Nucleus accumbens (tissue), 56 donors: ENCODE measurements at places on chromosomes 3 and 15.

- peak; percentile 53 for DNase-seq
Observed at GRCh38 chr3:52028572-52028971, 27.8 kb downstream of the DUSP7 start.

GRCh38 chr3:140736863-140737460 is 59.1 kb downstream of the TRIM42 start:
- no peak for DNase-seq

DNA sequence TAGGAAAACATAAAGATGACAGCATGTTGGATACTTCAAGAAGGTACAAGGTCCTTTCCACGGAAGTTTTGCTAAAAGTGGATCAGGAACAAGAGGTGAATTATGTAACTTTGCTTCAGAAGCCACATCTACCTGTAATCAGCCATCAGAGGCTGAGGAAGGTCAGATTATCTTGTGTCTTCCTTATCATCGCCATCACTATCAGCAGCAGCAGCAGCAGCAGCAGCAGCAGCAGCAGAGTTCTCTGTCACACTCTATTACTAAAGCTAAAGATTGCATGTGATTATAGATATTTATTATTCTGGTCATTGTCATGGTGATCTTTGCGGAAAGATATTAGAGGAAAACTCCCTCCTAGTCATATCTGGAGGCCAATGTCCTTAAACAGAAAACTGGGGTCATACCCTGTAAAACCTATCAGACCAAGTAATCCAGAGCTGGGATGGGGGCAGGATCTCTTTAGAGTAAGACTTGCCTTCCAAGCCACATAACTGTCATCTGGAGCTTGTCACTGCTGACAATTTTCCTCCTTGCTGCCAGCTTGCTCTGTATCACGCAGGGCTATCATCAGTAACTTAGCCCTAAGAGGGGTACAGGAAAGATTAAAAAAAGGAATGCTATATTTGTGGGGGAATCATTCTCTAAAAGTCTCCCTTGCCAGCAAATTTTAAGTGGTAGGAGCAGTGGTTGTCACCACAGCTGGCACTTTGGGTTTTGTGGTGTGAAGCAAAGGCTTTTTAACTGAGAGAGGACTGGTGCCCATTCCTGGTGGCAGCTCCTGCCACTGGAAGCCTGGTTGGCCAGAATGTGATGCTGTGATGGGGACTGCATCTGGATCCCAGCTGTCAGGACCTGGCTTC is 130.9 kb upstream of the RASGRP1 start:
- no peak for DNase-seq

GRCh38 chr3:68832680-68833079 is 99.7 kb downstream of the TAFA4 start:
- DNase-seq, result no peak

GRCh38 chr3:118955914-118956556 is 78.6 kb downstream of the IGSF11 start:
- DNase-seq, result no peak

- DNase-seq, result no peak
Observed at GRCh38 chr15:40136470-40137302, 24.2 kb upstream of the BUB1B start.

GRCh38 chr3:127456471-127457093 is 134.0 kb downstream of the TPRA1 start:
- DNase-seq, result no peak

DNA sequence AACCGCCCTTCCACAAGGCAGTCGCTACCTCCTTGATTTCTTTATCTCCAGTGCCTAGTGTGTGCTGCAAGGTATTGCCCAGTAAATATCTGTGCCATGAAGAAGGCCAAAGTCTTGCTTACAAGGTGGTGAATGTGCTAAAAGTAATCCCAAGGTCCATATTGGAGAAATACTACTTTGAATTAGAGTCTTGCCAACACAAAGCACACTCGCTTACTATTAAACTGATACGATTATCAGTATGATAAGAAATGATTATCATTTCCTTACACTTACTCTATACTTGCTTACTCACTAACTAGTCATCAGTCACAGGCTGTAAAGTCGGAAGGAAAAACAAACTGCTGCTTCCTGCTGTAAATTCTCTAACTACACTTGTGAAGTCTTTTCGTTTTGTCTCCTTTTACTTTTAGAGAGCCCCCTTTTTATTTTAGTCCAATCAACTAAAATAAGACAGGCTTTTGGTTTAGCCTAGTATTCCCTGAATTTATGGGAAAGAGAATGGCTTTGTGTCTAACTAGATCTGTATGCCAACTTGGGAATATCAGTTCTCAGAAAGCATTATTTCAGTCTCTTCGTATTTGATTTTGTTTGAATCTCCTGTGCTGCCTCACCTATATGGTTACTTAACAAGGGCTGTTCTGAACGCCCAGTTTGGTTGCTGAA is 107.1 kb upstream of the TSC22D2 start:
- DNase-seq, result no peak

GRCh38 chr3:51382947-51383578 is 2.0 kb upstream of the MANF start:
- no peak for DNase-seq

- no peak for DNase-seq
Observed at GRCh38 chr15:52392008-52392687, 96.5 kb upstream of the MYO5C start.

DNA sequence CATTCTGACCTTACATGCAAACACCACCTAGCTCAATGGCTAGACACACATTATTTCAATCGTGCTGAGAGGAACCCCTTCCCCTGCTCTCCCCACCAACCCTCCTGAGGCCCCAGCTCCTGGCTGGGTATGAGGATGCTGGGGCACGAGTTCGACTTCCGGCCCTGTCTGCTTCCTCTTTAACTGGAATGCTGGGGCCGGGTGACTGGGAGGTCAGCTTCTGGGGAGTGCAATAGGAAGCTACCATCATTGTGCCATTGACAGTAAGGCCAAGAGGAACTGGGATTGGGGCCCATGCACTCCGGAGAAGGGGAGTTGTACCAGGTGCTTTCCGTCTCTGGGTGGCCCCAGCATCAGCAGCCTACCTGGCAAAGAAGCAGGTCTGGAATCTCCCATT is 15.6 kb upstream of the TLE3 start:
- no peak for DNase-seq

- DNase-seq, result no peak
Observed at GRCh38 chr3:64355401-64355807, 130.1 kb upstream of the PRICKLE2 start.

DNA sequence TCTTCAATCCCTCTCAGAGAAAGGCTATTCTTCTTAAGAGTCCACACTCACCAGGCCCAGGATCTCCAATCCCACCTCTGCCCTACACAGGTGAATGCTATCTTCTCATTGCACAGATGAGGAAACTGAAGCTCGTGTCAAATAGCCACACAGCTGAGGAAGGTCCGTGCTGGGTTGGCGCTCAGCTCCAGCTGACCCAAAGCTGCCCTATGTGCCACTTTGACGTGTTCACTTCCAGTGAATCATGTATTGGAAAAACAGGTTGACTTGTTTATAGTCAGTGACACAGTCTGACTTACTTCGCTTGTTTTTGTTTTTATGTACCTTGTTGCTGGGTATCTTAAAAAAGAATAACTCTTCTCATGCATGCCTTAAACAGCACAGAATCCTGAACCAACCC is 32.4 kb upstream of the ALDH1A3 start:
- no peak for DNase-seq

- DNase-seq, result no peak
Observed at GRCh38 chr3:3817865-3818264, 18.6 kb downstream of the LRRN1 start.

DNA sequence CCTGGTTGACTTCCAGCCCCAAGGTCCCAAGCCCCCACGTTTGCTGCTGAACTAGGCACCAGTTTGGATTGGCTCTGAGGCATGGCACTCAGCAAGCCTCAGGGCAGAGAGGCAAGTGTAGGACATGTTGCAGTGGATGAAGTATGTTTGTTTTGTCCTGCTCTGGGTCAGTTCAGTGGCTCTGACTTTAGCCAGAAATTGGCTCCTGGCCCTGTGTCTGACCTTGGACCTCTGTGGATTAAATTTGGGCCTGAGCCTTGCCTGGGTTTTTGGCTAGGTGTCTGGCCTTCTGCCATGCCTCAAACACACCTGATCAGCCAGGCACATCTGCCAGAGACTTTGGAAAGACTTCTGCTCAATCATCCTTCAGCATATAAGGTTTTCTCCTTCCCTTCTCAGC is 3.6 kb upstream of the MRAS start:
- DNase-seq, result no peak

DNA sequence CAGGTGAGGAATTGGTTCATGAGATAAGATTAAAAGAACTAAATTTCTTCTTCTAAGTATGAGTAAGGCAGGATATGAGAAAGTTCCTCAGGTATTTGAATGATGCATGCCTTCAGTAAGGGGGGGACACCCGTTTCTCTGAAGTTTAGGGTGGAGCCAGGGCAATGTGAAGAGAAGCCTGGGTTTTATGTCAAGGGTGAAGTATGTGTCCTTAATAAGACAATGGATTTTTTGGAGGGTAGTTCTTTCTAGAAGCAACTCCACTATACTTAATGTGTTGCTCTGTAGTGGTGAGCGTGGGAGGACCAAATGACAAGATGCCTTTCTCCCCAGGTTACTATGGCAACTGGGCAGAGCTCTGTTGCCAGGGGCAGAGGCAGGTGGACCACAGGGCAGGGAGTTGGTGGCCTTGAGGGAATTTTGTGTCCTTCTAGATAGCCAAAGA is 44.0 kb downstream of the PHLDB2 start:
- DNase-seq, result no peak

DNA sequence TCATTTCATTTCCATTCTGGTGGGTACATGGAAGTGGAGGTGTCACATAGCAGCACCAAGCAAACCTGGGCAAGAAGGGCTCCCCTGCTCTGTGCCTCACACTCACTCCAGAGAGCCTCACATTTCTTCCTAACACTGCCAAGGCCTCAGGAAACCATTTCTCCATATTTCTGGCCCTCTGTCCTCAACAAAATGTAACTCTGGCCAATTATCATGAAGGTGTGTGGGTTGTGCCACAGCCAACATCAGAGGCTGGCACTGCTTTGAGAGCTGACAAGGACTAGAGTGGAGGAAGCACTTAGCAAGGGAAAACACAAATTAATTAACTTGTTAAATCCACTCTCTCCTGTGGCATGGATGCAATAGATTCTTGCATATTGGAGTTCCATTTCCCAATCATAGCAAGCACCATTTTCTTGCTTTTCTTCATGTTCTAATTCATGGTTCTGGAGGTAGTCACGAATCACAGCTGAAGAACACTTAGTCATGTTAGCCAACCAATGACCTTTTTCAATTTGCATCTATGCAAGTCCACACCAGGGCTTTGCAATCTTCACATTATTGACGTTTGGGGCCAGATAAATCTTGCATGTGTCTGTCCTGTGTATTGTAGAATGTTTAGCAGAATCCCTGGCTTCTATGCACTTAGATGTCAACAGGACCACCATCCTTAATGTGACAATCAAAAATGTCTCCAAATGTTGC is 241.1 kb downstream of the PLCL2 start:
- no peak for DNase-seq

- DNase-seq, result no peak
Observed at GRCh38 chr3:68234076-68234780, 579.8 kb upstream of the SUCLG2 start.

DNA sequence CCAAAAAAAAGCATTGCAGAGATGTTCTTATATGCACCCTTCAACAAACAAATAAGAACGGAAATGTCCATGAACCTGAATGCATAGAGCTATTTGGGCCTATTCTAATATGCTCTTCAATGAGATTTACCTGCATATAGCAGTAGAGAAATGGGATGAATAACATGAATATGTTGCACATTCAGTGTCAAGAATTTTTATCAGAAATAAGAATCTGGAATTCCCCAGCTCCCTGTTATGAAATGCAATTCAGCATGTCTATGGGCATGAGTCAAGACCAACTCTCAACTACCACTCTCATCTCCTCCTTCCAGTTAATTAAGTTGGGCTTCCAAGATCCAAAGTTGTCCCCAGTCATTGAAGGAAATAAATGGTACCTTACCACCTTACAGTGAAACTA is 133.7 kb upstream of the ALCAM start:
- DNase-seq, result no peak
